ENCODE measurements at places on chromosomes 11 and 22.

DNA sequence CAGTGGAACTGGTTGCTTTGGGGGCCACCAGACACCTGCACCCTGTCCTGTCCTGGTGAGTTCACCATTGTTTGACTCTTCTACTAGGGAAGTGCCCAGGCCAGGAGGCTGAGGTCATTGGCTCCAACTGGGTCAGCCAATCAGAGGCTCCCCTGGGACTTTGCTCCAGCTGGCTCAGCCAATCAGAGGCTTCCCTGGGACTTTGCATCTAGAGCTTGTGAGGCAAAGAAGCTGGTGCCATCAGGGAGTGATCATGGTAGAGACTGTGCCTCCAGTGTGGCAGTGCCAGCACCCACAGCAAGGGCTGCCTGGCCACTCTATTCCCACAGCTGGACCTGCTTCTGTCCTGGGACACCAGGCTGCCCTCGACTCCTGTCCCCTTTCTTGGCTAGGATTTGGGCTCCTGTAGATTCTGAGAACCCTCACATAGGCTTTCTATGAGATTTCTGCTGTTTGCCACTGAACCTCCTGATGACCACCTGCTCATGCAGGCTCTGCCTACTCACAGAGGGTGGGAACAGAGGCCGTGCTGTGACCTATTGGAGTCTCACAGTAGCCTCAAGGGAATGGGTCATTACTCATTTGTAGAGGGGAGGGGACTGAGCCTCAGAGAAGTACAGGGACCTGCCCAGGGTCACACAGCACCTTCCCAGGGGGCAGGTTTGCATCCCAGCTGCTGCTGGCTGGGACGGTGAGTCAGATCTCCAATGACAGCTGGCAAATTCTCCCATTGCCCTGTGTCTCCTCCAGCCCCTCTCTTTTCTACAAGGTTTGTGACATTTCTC lies 59.2 kb upstream of the SHISAL1 start:
- no peak for DNase-seq

DNA sequence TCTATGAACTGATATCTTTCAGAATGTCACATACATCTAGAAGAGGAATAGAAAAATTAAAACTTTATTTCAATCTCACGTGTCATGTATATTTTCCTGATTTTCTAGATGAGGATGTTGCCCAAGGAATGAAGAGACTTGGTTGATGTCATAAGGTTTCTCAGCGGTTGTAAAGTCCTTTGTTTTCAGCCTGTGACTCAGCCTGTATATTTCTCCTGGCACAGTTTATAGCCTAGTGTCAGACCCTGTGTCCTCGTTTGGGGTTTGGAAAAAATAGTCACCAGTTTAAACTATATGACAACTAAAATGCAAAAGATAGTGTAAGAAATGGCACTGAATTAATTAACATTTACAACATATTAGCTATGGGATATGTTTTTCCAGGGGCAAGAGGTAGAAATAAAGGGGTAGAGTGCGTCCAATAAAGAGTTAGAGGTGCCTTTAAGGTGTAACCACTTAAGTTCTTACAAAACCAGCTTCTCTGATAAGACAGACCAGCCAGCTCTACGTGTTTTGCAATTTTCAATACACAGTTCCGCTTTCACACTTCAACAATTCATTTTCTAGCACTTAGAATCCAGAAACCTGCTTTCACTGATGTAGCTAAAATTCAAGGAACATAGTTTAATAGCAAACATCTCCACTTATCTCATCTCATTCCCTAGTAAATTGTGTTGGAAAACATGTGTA lies 1432.6 kb upstream of the TENM4 start:
- no peak for DNase-seq

GRCh38 chr11:78646564-78647185 lies 72.0 kb upstream of the NARS2 start:
- DNase-seq, result no peak

- DNase-seq, result no peak
These were observed 196.7 kb downstream of the ARHGAP42 start for GRCh38 chr11:100883830-100884229.

DNA sequence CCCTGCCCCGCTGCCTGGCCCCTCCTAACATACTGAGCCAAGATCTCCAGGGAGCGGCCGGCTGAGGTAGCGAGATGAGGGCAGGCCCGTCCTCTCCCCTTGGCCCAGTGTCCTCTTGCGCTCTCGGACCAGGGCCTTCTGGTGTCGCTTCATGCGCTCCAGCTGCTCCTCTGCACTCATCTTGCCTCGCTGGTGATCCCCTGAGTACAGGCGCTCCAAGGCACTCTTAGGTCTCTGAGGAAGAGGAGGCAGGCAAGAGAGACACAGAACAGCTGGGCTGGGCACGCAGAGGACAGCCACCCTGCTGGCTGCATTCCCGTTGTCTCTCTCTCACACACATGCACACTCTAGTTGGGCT lies 50.6 kb downstream of the C11orf58 start:
- no peak for DNase-seq
